Natural killer cell (primary cell): ENCODE measurements at places on chromosomes 16 and 17. TPM values are rescaled to one million over a fixed set of nuclear protein-coding genes. Genes with fewer than 3 reads are reported as not detected.
A peak's percentile ranks its signal among the peaks of the same experiment; 100 is the strongest.

The SKAP1 gene
- 168 TPM for total RNA-seq

The OTOP3 gene
- not detected for total RNA-seq

GRCh38 chr16:57049678-57050077 lies 42.7 kb upstream of the CPNE2 start:
- H3K36me3 ChIP-seq = peaks cover 85% of the 10 kb centered on the region
- peaks cover 20% of the 10 kb centered on the region for H3K4me1 ChIP-seq
- no peaks in the 10 kb centered on the region for H3K27me3 ChIP-seq
- no peak overlapping the region for H3K27ac ChIP-seq
- no peak overlapping the region for H3K4me3 ChIP-seq

DNA sequence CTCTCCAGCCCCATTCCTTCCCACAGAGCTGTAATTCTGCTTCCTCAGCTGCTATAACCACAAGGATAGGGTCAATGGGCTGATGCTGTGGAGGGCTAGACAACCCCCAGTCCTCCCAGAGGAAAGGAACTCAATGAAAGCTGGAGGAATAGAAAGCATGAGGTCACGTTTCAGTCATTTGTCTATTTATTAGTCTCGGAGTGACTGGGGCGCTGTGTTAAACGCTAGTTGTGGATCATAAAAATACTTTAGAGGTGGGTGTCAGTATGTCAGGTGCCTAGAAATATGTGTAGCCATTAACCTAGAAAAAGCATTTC lies 787 bp upstream of the CCL3L1 start:
- no peaks in the 10 kb centered on the region for H3K27me3 ChIP-seq
- peak overlapping the region; percentile 31 for H3K27ac ChIP-seq
- DNase-seq = peak; percentile 47
- H3K4me1 ChIP-seq = peaks cover 68% of the 10 kb centered on the region
- peaks cover 4% of the 10 kb centered on the region for H3K36me3 ChIP-seq
